NT2/D1 (cell line): ENCODE measurements at places on chromosomes 1 and 21.

DNA sequence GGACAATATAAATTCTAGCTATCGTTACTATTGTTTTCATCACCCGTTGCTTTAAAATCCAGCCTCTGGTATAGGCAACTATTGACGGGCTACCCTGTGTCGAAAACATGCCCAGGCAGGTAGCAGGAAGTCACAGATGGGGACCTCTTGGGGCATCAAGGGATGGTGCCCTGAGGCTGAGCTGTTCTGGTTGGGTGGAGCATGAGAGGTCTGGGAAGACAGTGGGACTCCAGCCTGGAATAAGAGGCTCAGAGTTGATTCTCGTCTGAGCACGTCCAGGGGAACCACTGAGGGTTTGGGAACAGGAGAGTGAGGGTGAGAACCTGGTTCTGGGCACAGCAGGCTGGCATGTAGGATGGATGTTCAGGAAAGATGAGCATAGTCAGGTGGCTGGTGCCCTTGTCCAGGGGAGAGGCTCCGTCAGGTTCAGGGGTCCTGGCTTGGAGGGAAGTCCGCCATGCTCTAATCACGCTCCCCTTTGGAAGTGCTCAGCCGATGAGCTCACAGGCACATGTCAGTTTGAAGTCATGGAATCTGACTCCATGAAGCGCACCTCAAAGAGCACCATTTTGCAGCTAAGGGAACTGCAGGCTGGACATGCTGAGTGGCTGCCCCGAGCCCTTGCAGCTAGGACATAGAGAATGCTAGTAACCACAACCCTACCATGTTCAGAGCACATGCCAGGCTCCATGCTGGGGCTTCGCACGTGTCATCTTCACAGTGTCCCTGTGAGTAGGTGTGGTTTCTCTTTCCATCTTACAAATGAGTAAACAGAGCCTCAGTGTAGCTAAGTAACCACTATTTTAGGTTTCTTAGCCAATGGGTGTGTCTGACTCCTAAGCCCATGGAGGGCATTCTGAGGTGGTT lies 21.0 kb downstream of the PCSK9 start:
- no peak for DNase-seq

GRCh38 chr1:1943834-1944570 lies 24.9 kb upstream of the TMEM52 start:
- no peak for DNase-seq

GRCh38 chr1:240235521-240236288 lies 144.0 kb downstream of the FMN2 start:
- DNase-seq, result no peak

DNA sequence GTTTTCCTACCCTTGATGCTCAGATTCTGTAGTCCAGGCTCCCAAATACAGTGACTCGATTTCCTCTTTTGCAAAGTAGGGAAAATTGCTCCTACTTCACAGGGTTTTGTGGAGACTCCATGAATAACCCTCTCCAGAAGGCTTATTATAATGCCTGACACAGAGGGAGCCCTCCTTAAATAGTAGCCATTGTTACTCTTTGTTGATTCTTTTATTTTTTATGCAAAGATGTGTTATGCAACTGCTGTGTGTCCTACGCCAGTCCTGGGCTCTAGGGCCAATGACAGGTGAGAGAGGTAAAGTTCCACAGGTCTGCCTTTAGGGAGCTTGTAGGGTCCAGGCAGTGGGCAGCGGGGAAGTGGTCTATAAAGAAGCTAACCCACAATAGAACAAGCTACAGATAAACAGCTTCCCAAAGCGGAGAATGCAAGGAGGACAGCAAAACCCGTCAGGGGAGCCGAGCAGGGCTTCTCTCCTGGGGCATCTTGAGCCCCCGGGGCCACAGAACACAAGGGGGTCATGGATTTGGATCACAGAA lies 1.5 kb downstream of the AADACL3 start:
- DNase-seq, result no peak

DNA sequence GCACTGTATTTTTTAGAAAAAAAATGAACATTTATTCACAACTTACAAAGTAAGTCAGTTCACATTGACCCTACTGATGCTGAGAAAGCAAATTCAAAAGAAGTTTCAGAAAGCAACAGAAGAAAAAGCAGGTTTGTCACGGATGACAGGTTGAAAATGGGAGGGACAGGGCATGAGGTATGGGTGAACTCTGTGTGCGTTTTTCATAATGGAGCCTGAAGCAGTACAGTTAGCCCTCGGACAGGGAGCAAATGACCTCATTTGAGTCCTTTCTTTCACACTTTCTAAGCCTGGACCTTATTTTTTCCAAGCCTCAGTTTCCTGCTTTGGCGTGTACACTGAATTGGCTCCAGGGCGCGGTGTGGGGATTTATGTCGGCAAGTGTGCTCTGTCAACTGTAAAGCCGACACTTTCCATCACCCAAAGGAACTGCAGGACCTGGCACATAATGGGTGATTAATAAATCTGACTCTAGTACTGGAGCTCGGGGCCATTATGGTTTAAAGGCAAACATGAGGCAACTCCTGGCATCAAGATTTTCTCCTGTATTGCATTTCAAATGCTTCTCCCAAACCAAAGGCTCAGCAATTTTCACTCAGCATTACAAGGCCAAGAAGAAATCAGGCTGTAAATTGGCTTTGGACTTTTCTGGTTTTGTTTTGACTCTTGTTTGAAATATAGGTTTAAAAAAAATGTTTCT lies 345.5 kb upstream of the DUSP10 start:
- DNase-seq, result no peak

DNA sequence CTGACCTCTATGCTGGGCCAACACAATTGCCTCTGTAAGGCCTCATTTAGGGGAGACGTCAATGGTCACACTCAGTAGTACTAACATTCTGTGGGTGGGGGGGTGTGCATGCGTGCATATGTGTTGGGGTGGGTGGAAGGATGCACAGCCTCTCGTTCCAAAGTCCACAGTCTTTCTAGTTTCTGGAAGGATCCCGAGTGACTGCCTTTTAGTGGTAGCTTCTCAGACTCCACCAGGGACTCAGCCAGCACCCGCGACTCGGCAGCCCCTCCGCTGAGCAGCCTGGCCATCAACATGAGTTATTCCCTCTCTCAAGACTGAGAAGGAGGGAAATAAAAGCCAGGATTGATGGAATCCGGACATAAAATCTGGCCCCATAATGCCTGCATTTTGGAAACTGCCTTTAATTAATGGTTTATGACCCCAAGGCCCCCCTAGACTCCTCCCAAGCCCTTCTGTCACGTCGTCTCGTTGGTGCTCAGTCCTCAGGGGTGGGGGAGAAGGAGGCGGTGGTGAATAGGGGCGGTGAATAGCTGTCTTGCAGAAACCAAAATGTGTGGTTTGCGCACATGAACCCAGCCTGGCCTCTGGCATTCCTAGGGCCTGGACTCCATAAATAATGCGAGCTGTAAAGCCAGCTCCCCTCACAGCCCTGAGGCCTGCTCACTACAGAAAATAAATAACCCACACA lies 65.1 kb upstream of the TMEM51 start:
- DNase-seq, result no peak

DNA sequence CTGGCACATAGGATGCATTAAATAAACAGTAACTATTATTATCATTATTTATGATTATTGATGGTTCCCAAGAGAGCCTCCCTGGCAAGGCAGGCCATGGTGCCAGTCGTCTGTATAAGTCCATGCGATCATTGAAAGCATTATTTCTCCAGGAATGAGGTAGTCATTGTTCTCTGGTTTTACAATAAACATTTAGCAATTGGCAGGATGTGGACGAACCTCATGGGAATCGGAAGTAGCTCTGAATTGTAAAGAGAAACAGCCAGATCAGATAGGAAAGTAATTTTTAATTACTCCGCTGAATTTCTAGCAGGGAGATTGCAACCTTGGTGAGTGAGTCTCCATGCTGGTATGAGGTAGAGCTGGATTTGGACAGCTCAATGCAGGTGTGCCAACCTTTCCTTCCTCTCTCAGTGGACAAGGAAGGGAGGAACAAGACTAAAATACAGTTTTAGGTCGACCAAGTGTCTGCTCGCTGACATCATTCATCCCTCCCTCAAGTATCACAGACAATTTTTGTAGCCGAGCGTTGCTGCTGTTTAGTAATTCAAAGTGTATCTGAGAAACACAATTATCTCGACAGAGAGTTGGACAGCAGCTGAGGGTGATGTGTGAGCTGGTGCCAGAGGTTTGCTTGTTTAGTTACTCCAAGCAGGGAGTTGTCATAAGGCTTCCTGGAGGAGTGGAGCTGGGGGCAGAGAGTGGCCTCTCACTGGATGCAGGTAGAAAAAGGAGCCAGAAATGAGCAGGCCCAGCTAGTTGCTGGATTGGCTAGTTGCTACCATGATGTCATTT lies 250.8 kb downstream of the KCNJ6 start:
- DNase-seq, result no peak

- DNase-seq, result peak; percentile 35
Observed at GRCh38 chr1:21149855-21150432, 26.8 kb downstream of the EIF4G3 start.

- no peak for DNase-seq
Observed at GRCh38 chr1:220902916-220903315, 23.7 kb downstream of the HLX start.

DNA sequence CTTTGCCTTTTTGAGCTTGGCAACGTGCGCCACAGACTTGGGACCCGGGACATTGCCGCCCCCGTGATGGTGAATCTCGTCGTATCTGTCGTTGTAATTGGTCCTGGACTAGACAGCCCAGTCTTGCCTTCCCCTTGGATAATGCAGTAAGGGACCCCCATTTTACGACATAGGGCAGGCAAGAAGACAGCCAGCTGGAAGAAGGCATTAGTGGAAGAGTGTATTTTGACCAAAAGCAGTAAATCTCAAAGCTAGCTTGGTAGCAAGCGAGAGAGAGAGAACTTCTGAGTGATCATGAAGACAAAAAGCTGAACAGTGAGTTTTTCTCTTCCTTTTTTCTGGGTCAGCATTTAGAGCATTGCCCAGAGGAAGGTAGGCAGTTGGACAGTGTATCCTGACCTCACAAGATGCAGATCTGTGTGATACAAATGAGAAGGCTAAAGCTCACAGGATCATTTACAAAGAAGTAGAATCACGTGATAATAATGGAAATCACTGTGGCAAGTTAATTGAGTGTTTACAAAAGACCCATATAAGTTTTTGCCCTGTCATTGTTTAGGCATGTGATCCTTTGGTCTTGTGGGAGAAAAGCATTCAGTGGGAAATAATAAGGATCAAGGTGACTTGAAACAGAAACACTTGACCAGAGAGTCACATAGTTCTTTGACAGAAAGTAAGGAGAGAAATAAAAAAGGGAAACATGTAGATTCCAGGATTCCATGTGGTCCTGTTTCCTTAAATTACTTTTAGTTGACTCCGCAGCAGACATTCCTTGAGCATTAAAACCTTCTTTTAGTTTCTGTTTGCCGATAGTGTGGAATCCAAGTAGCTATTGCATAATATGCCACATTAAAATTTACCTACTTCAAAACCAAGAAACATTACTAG lies 66.3 kb downstream of the CNST start:
- no peak for DNase-seq

DNA sequence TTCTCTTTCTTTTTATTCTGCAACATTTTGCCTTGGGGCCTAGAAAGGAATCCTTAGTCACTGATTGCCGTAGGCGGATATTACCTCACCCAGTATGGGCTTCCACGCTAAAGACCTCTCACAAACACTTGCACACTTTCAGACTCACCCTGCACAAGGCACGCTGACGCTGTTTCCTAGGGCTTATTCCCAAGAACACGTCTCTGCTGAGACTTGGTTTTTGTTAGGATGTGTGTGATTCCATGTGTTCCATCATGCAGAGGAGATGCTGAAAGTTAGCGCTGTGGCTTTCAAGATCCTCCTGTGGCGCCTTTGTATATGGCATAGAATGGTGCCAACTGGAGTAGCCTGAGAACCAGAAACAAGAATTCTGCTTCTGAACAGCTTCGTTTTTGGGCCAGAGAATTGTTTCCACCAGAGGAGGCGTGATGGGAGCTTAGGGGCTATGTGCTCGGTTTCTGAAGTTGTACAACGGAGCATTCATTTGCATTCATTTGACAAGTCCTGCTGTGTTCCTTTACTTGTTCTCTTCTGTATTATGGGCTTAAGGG lies 297.0 kb downstream of the DISC1 start:
- no peak for DNase-seq

GRCh38 chr1:236016782-236017400 lies 48.0 kb downstream of the NID1 start:
- no peak for DNase-seq

DNA sequence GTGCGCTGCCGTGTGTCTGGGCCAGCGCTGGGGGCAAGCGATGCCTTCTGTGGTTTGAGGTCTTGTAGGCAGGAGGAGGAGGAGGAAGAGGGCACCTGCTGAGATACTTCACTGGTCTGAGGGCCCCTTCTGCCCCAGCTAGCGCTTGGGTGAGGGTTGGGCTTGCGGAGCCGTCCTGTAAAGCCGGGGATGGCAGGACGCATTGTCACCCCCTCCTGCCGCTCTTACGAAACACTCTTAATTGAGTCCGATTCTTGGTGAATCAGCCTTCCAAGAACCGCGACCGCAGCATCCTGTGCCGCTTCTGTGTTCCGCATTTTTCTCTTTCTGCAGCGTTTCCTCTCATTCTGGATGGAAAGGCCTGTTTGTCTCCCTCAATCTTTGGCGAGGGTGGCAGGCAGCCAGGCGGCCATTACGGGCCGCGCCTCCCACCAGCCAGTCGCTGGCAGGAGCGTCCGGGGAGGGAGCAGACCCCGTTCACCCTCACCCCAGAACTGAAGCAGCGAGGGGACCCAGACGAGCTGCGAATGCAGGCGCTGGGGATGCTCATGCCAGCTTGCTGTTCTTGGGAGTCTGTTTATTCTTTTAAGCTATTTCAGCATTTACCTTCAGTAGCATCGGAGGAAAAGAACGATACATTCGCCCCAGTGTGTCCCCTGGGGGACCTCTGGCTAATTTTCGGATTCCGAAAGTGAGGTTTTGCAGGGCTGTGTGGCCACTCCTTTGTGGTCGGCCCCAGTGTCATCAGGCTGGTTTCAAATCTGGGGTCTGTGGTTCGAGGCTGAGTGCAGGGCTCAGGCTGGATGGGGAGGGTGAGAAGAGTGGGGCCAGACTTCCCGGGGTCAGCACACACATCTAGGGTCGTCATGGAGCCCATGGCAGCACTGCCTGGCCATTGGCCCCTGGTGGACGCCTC lies 62.7 kb downstream of the SKI start:
- DNase-seq, result no peak

- DNase-seq, result no peak
Observed at GRCh38 chr1:111792249-111792648, 36.5 kb downstream of the DDX20 start.

GRCh38 chr1:184637664-184638240 lies 116.9 kb downstream of the EDEM3 start:
- no peak for DNase-seq

DNA sequence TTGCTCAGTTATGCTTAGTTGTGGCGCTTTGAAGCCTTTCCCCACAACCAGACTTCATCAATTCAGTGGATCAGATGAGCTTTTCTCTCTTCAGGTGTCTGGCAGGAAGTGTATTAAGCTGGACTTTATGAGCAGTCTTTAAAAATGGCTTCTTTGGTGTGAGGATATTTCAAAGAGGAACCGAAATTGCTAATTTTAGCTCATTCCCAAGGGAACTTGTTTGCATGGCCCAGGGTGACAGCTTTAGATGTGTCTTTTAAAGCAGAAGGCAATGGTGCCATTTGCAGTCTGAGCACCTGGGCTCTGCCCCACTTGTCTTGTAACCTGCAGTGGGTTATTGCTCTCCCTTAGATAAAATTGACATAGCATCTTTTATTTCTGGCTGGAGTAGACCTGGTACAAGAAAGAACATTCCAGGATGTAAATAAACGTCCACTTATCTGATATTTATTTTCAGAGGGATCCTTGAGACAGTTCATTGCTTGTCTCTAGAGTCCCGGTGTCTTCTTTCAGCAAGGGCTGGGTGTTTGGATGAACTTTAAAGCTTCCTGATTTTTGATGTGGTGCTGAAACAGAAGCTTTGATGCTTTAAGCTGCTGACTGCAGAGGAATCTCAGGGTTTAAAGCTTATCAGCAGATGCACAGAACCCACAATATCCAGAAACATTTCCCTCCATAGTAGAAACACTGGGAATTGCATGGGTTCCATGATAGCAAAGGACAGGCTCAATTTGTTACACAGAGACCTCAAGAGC lies 241.7 kb downstream of the ADGRL2 start:
- DNase-seq, result no peak
